ENCODE measurements at places on chromosomes 16 and 17.

DNA sequence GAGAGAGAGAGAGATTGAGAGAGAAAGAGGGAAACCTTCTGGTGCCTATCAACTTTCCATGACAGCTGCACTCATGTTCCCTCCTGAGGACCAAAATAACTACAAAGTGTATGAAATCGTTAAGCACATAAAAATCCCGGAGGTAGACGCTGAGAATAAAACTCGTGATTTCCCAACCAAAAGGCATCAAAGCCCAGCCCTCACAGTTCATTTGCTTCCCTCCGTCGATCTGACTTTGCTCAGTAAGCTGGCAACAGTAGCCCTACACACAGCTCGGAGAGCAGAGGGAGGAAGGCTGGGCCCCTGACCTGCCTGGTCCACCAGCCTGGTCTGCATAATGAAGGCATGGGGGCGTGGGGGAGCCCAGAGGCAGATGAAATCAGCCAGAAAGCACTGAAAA, 273.9 kb upstream of the ZFHX3 start:
- no peak for DNase-seq

GRCh38 chr16:9183682-9184353, 92.4 kb downstream of the HAPSTR1 start:
- DNase-seq: no peak

DNA sequence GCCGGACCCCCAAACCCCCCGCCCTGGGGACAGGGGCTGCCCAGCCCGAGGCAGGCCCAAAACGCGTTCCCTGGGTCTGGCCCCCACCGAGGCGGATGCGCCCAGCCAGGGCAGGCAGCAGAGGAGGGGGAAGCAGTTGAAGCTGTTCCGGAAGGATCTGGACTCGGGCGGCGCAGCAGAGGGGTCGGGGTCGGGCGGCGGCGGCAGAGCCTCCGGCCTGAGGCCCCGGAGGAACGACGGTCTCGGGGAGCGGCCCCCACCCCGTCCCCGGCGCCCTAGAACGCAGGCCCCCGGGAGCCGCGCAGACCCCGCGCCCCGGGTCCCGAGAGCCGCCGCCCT, 22.9 kb upstream of the ZFPM1 start:
- peak; percentile 24 for DNase-seq

DNA sequence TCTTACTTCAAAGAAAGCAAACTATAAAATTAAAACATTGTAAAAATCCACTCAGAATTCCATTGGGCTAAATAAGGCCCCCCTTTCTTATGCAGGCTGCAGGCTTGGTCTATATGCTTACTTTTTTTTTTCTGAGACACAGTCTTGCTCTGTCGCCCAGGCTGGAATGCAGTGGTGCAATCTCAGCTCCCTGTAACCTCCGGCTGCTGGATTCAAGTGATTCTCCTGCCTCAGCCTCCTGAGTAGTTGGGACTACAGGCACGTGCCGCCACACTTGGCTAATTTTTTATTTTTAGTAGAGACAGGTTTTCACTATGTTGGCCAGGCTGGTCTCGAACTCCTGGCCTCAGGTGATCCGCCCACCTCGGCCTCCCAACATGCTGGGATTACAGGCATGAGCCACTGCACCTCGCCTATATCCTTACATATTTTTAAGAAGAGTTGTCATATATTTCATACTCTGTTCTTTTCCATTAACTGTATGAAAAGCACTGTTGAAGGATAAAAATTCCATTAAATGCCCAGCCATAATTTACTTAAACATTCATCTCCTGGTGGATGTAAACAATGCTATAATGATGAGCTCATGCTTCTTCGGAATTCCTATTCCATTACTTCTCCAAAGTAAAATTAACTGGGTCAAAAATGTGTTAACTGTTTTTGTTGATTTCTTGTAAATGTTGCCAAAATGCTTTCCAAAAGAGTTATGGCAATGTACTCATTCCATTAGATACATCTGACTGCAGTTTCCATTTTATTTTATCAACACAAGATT, 17.8 kb downstream of the SNN start:
- DNase-seq: no peak

GRCh38 chr16:12542818-12543699, 260.6 kb downstream of the CPPED1 start:
- no peak for DNase-seq

DNA sequence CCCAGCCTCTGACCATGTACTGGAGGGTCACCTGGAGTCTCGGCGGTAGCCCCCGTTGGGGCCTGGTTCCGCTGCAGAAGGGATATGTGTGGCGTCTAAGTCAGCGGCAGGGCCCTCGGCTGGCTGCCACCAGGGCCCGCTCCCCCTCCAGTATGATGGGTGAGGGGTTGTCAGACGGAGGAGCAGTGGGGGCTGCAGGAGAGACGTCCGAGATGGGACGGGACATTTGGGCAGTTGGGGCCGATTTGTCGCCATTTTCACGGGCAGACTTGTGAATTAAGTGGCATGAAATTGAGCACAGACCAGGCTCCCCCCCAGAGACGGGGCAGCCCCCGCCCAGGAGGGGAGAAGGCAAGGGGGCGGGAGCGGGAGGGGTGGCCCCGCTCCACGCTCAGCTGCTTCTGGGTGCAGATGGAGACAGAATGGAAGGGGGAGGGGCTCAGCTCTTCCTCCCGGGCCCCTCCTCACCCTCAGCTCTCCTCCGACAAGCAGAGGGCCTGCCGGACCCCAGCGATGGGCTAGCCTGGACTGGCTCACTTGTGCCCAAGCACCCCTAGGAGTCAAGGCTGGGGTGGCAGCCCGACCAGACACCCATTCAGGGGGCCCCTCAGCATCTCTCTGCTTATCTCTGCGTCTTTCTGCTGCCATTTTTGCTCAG, 52.7 kb upstream of the LHX1 start:
- no peak for DNase-seq

Measured in stimulated activated CD4-positive, alpha-beta T cell treated with anti-CD3 and anti-CD28 coated beads, Interleukin-2, amount 100 ng/mL, for 24 hours (primary cell).